ENCODE measurements at places on chromosomes 1 and 21.

DNA sequence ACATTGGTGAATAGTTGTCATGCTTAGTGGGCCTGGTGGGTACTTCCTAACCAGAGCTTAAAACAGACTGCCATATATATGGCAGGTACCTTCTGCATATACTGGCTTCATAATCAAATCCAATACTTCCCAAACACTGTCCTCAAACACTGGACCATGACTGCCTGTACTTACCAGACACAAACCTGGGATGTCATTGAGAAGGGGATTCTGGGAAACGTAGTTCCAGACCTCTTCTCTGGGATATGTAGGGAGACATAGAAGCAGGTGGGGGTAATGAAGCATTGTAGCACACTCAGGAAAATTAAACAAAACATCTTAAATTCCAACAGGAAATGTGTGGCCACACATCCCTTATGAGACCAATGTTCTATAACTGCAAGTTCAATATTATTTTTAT lies 76.5 kb upstream of the ADAMTS5 start:
- DNase-seq = no peak

GRCh38 chr1:201268604-201269151 lies 14.6 kb upstream of the PKP1 start:
- DNase-seq = no peak

DNA sequence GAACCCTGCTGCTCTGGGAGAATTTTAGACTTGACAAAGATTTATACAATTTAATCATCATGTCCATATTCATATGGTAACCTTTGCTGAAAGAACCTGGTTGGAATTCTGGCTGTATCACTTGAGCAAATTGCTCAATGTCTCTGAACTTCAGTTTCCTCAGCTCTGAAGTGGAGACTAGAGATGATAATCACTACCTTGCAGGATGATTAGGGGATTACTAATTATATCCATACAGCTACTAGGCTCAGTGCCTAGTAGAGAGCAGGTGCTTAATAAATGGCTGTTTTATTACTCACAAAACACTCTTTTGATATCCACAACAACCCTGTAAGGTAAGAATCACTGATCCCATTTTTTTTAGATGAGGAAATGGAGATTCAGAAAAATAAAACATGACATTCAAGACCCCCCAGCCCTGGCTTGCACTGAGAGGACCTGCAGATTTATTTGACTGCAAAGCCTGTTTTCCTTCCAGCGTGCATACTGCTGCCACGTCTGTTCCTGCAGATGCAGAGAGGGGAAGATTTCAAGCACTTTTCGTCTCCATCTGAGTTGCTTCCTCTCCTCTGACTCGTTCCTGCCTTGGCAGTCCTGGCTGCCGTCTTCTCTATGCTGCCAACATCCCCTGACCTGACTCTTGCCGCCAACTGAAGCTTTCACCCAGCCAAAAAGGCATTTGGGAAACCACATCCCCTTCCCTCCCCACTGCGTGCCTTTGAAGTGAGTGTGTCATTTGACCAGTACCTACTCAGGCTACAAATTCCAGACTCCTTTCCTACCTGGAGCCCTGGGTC lies 203.0 kb downstream of the PLPP3 start:
- DNase-seq = no peak

- no peak for DNase-seq
These were observed 46.5 kb upstream of the CNN3 start for GRCh38 chr1:94973309-94973922.

DNA sequence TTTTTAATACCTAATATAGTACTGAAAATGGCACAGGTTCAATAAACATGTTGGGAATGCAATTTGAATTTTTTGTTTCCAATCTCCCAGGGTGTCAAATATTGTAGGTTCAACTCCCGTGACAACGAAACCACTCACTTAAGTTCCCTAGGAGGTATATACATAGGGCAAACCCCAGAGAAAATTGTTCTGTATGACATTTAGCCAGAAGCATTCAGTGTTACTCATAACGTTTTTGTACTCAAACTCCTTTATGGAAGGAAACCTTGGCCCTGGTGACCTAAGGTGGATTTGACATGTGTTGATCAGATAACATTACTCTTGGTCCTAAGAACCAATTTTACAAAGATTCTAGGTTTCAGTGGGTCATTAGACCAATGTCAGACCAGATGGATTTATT lies 110.6 kb downstream of the USP25 start:
- DNase-seq = no peak

DNA sequence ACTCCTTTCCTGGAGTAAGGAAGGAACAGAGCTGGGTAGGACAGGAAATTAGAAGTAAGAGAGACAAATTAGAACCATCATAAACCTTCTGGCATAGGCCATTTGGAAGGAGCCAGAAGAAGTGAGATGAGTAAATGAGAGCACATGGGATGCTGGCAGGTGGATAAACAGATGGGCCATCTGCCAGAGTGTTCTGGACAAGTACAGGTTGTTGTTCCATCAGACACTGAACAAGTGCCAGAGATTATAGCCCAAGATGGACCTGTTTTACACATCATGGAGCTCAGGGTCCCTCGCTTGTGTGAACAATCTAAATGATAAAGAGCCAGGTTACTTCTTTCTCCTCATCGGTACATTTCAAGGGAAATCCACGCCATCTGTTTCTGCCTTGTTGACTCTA lies 200.3 kb downstream of the HHIPL2 start:
- no peak for DNase-seq

DNA sequence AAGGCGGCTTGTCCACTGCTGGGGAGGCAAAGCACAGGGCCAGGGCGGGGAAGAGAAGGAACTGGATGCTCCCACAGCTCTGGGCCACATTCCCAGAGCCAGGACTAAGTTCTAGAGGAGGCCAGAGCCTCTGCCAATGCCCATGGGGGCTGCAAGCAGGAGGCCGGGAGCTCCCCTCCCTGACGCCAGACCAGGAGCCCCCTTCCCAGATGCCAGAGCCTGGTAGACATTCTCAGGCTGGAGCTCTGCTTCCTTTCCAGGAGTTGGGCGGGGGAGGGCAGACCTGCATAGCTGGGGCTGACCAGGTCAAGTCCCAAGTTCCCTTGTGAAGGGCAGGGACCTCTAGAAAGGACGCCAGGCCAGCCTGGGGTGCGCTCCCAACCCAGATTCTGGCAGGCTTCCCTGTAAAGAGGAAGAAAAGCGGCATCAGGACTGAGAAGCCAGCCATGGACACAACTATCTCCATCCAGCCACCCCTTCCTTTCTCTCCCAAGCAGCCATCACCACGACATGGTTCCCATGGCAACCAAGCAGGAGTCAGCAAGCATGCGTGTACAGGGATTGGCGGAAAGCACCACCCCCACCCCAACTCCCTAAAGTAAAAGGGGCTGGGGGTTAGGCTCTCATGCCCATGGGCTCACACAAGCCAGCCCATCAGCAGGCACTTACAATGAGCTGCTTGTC lies 13.4 kb downstream of the KIF21B start:
- no peak for DNase-seq

- DNase-seq = no peak
These were observed 110.8 kb downstream of the ZZZ3 start for GRCh38 chr1:77571642-77572041.

DNA sequence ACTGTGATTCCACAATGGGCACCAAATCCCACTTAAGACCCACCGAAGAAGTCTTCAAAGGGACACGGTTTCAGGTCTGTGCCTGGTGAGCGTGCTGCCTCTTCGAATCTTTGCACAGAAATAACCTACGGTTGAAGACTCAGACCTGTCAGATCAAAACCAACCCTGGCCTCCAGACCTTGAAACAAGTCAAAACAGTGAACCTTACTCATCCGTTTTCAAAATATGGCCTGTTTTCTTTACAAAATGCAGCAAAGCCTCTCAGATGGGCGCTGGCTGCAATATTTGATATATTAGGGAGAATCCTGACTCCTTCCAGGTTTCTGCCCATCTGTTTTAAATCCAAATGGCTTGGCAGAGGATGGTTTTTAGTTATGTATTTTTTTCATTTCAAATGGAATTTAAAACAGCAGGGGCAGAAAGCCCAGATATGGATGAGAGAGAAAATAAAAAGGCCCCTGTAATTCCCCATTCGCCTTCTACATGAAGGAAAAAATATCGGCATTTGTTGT lies 14.0 kb downstream of the JUN start:
- no peak for DNase-seq

GRCh38 chr1:204431310-204432184 lies 19.9 kb upstream of the PPP1R15B start:
- peak; percentile 60 for DNase-seq

GRCh38 chr1:145795257-145795881 lies 28.5 kb downstream of the RNF115 start:
- no peak for DNase-seq

GRCh38 chr1:23159963-23160877 lies 8.4 kb downstream of the LUZP1 start:
- DNase-seq = no peak

DNA sequence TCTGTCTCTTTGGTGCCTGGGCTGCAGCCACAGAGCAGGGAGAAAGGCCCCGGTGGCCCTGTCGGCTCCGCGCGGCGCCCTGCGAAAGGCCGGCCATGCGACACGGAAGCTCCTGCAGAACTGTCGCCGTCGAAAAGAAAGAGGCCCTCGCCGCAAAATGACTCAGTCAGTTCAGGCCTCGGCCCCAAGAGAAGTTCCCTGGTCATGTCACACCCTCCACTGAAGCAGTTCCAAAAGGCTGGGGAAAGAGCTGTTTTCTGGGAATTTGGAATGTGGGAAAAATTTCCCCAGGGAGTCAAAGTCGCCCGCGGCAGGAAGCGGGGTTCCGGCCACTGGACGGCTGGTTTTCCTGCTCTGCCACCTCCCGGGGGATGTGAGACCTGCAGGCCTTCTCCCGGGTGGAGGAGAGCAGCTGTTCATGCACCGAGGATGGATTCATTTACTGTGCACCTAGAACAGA lies 115.8 kb upstream of the ZNF678 start:
- no peak for DNase-seq

DNA sequence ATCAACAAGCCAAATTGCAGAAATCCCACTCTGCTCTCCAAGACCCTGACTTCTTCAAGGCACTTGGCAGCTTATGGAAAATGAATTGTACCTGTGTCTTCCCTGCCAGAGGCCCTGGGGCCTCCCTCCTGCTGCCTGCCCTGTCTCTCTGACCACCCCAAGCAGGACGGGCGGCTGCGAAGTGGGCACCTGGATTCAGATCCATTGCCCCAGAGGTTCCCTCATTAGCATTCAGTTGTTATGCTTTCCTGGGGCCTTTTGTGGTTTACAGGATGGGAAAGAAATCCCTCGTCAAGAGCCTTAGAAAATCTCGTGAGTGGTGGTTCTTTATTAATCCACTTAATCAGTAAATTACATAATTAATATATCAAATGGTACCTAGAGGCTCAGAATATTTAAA lies 179.3 kb downstream of the TNR start:
- no peak for DNase-seq

DNA sequence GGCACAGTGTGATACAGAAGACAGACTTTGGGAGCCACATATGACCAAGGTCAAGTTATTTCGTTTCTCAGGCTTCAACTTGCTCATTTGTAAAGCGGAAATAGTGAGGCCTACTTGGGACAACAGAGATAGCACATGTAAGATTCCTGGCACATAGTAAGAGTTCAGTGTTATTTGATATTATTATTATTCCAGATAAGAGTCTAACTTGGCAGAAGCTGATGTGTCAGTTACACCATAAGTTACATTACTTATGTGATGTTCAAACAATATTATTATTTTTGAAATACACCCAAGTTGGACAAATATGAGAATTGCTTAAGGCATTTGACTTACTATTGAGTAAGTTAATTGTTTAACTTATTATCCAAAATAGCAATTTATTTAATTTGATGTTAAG lies 10.2 kb upstream of the CYP4X1 start:
- DNase-seq = no peak

GRCh38 chr21:45607021-45607908 lies 36.3 kb upstream of the PCBP3 start:
- no peak for DNase-seq

- no peak for DNase-seq
These were observed 29.3 kb downstream of the PRDX6 start for GRCh38 chr1:173506437-173506836.

DNA sequence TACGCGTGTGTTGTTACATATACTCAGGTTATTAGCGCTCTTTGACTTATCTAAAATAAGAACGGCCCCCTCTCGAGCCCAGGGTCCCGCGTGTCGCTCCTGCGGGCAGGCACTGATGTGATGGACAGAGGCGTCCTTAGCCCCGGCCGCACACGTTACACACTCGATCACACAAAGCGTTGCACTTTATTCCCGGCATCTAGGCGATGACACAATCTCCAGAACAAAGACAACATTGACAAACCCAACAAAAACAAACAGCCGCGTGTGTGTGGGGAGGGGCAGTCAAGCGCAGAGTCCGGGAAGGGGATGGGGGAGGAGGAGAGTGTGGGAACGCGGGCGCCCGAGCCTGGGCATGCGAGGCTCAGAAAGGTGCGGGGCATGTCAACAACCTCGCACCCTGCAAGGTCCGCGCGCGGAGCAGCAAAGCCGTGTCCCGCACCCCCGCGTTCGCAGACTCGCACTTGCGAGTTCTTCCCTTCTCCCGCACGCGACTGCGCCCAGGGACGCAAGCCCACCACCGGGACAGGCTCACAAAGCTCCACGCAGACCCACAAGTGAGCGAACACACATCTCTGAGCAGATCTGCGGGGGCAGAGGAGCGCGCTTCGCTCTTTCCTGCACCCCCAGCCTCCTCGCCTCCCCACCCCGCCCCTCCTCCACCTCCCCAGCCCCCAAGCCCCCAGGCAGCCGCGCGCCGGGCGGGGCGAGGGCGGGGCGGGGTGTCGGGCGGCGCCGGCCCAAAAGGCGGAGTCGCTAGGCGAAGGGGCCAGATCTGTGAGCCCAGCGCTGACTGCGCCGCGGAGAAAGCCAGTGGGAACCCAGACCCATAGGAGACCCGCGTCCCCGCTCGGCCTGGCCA lies at the start of gene EFNA1:
Gene EFNA1, plus strand, starts transcription at position 772 of the 862 bp plus-strand sequence. CDS start 102 bp downstream, outside the sequence.
- no peak for DNase-seq

DNA sequence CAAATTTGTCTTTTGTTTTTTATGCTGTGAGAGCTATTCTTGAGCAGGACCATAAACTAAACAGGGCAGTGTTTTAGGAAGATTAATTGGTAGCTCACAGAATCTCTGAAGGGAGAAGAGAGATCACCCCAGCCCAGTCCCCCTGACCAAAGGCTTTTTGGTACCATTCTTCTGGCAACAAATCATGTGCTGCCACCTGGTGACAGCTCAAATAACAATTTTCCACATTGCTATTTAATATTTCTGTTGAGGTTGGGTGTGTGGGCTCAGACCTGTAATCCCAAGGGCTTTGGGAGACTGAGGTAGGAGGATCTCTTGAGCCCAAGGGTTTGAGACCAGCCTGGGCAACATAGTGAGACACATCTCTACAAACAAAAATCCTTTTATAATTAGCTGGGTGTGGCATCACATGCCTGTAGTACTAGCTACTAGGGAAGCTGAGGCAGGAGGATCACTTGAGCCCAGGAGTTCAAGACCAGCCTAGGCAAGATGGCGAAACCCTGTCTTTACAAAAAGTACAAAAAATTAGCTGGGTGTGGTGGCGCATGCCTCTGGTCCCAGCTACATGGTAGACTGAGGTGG lies 2.2 kb upstream of the TESK2 start:
- DNase-seq = no peak
